ENCODE measurements at places on chromosomes 4 and X. TPM values are rescaled to one million over a fixed set of nuclear protein-coding genes. Genes with fewer than 3 reads are reported as not detected.

NLRP2B gene
- under 0.01 TPM for total RNA-seq

UPF3B gene
- 3.5 TPM for total RNA-seq

DUSP9 gene
- 0.13 TPM for total RNA-seq

TRIM75 gene
- not detected for total RNA-seq

NMU gene
- total RNA-seq, result not detected

MAOB gene
- not detected for total RNA-seq

TLL1 gene
- 12.5 TPM for total RNA-seq

PLAC8 gene
- total RNA-seq, result 0.19 TPM

GYPE gene
- total RNA-seq, result 0.44 TPM

SUPT20HL1 gene
- total RNA-seq, result not detected

NDST4 gene
- not detected for total RNA-seq

TSPAN7 gene
- total RNA-seq, result 9.6 TPM

SLC25A53 gene
- total RNA-seq, result 15.2 TPM

ADH1A gene
- total RNA-seq, result not detected
